Epithelial cell of proximal tubule (primary cell): ENCODE measurements at places on chromosomes 5 and 9. TPM values are rescaled to one million over a fixed set of nuclear protein-coding genes. Genes with fewer than 3 reads are reported as not detected.

GRCh38 chr5:23025629-23026233, 172.6 kb upstream of the CDH12 start:
- DNase-seq = no peak

DNA sequence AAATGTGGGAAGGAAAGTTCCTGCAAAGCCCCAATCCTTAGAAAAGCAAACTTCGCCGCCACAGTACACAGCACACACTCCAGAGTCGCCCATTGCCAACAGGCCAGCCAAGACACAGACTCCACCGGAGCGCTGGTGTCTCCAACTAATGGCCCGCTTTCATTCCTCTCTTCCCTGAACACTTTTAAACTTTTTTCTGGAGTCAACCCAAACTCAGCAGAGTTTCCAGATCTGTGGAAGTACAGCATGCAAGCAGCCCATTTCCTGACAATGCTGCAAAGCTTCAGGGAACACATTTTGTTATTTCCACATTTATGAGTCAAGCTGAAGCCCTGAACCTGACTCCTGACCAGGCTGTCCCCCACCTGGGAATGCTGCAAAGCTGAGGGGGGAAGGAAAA, 351.9 kb downstream of the NFIB start:
- no peak for DNase-seq

DNA sequence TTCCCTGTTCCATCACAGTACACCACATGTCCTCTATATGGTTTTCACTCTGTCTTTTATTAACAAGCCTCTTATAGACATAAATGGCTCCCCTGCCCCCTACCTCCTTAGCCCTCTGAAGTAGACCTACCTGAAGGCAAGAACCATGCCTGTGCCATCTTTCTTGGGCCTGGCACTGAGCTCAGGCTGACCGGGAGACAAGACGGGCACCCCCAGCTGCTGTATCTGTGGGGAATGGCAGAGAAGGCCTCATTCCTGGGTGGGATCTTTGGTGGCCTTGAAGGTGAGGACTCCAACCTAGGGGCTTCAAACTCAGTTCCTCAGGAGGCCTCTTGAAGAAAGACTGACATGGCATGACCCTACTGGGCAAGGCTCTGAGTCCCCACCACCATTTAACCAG, 109.9 kb downstream of the GABBR2 start:
- no peak for DNase-seq

DNA sequence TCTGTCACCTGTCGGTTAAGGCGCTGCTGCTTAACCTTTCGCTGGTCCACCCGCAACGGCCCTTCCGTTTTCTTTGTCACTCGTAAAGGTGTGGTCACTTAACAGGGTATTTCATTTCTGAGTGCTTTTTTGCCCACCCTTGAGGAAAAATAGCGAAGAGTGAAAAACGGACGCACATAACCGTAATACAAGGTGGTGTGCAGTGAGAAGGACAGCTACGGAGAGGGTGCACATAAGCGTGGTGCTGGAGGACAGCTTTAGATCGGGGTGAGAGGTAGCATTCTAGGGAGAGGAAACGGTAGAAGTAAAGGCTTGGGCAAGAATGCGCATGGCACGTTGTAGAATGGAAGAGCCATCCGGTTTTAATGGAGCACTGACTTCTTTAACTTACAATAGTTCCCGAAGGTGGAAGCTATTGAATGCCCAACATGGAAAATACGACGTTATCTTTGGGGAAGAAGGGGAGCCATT, 761 bp downstream of the CCT5 start:
- no peak for DNase-seq

DNA sequence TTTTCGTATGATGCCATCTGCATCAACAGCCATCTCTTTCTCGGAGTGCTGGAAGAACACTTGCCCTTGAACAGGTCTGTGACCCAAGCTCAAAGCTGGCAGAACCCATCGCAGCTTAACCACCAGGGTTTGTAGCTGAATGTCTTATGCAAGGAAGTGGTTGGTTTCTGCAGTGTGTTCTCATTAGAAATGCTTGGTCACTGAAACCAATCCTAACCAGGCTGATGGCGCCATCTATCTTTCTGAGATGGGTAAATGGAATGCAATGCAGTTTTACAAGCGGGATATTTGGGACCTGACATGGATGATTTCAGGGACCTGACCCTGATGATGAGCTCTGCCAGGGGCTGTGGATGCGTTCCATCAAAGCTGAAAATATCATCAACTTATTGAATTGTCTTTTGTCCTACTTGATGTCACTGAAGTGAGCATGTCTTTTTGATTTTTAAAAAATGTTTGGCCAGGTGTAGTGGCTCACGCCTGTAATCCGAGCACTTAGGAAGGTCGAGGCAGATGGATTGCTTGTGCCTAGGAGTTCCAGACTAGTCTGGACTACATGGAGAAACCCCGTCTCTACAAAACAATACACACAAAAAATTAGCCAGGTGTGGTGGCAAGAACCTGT, 28.7 kb downstream of the DMRT3 start:
- peak; percentile 18 for DNase-seq

GRCh38 chr9:99184475-99185347, 37.0 kb downstream of the ALG2 start:
- DNase-seq = peak; percentile 74

DNA sequence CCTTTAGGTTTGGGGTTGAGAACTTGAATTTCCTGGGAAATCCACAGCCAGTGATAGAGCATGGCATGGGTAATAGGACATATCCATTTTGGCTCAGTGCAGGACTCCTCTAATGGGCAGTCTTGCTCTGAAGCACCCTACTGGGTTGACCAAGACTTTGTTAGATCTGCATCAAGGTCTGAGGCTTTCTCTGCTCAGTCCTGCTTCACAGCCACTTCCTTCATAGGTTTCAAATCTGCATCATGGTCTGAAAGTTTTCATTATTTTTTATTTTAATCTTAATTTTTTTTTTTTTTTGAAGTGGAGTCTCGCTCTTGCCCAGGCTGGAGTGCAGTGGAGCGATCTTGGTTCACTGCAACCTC, 36.5 kb downstream of the KIF2A start:
- DNase-seq = no peak

GRCh38 chr5:169415371-169415770, 114.4 kb upstream of the SLIT3 start:
- DNase-seq = no peak

- no peak for DNase-seq
These were observed 88.8 kb downstream of the SETX start for GRCh38 chr9:132266017-132266416.

MAMDC4 gene
- 1.2 and 4.8 TPM in 2 replicates for total RNA-seq

PRDM12 gene
- not detected in 2 replicates for total RNA-seq

FGF1 gene
- total RNA-seq = 1.2 and 4.7 TPM in 2 replicates
